ENCODE measurements at places on chromosomes 6 and 20.

DNA sequence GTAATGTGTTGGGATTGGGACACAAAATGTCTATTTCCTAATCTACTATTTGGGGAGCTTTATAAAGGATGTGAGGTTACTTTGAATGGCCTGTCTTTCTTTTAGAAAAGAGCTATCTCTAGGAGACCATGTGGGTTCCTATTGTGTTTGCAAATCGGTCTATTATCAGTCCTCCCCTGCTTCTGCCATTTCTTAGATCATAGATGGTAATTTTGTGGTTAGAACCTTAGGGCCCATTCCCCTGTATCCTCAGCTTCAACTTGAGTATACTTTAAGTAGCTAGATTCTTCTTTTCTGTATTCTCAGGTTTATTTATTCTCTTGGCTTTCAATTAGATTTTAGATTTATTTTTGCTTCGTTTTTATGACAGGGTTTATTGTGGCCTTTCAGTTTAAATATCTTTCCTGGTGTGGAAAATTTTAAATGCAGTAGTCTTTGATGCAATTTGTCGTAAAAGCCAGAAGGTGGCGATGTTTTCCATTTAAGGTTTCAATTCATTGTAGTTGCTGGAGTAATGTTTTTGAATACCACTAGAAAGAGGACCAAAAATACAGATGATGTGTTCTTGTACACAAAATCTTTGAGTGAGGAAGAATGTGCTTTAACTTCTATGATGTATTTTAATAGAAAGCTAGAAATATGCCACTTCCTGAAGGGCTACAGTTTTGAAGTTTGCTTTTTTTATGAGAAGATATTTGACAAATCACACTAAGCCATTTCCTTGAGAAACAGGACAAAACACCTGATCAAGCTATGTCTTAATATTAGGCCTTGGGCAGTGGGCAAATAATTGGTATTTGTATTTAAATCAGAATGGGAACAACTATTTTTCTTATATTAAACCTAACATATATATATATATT is 20.3 kb downstream of the TBPL1 start:
- no peak for DNase-seq

- DNase-seq: no peak
Observed at GRCh38 chr6:150749091-150749670, 116.3 kb upstream of the MTHFD1L start.

- no peak for DNase-seq
Observed at GRCh38 chr20:3890398-3890751, 1.2 kb downstream of the PANK2 start.

GRCh38 chr6:166365806-166366205 is 16.9 kb downstream of the MPC1 start:
- no peak for DNase-seq

DNA sequence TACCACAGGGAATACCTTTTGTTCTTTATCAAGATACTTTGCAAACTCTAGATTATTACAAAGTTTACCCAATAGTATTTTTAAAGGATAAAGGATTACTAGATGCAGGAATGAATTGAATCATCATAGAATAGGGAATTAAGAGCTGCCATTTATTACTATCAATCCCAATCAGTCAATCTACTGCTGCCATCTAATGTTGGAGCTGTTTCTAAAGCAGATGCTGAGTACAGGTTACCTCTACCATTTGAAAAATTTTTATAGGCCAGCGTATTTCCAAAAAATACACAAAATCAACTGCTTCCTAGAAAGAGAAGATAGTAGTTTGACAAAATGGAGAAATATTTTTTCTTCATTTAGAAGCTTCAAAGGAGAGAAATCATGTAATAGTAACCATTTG is 520.4 kb downstream of the ADGRB3 start:
- no peak for DNase-seq

GRCh38 chr20:20536240-20536933 is 168.5 kb downstream of the INSM1 start:
- DNase-seq: no peak

DNA sequence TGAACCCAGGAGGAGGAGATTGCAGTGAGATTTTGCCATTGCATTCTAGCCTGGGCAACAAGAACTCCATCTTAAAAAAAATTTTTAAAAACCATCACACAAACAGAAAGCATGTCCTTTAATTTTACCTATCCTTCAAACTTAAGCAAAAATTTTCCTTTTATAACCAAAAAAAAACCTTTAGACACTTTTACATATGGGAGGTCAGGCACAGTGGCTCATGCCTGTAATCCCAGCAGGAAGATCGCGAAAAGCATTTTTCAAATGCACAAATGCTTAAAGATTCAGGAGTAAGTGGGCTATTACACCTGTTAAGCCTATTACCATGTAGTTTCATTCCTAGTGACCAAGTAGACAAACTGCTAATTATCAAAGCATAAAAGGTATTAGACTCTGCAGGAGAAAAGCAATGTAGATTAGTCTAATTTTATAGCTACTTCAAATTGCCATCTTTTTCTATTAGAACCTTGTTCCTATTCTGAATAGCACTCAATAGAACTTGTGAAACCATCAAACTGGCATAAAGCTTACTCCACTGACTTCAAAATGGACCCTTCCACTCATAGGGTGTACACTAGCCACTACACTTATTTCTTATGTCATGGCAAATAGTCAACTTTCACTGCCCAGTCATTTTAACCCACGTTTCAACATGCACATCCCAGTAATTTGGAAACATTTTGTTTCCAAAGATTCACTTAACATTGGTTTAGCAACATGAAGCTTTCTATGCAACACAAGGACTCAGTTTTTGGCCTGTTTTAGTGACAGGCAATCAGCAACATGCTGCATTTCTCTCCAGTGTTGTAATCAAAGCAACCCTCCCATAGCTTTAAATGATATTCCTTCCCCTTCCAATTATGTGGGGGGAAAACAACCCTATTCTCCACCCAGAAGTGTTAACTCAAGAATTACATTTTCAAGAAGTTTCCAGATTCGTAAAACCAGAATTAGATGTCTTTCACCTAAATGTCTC is 4.0 kb downstream of the EEF1A1 start:
- no peak for DNase-seq

DNA sequence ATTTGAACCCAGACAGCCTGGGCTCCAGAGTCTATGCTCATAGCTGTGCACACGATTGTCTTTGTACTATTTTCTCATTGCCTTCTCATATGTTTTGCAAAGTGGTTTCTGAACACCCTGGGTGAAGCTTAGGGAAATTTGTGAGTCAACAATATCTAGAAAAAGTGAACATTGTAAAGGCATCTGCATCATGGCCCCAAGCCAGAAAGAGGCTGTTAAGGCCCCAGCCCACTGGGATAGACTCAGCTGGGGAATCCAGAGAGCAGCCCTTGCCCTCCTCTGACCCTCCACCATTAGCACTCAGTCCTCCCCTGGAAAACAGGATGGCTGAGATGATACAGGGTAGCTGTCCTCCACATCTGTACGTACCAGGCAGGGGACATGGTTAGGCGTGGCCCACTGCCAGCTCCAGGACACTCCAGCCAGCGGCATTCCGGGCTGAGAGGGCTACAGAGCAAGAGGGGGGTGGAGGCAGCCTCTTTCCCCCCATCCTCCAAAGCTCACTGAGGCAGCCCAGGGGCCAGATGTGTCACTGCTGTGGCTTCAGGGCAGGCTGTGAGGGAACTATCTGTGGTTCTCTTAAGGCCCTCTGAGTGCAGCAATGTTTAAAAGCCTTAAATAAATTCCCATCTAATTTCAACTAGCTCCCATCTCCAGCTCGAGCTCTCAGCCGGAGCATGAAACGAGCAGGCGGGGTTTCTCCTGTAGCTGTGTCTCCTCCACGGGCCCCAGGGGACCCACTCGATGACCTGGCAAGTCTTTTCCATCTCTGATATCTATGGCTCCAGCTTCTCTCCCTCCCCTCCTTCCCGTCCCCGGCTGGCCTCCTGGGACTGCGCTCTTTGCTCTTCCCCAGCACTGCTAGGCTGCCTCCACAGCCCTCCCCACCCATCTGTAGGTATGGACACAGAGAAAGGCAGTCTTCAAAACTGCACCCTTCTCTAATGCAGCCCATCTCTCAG is 209.4 kb upstream of the LRFN2 start:
- no peak for DNase-seq

DNA sequence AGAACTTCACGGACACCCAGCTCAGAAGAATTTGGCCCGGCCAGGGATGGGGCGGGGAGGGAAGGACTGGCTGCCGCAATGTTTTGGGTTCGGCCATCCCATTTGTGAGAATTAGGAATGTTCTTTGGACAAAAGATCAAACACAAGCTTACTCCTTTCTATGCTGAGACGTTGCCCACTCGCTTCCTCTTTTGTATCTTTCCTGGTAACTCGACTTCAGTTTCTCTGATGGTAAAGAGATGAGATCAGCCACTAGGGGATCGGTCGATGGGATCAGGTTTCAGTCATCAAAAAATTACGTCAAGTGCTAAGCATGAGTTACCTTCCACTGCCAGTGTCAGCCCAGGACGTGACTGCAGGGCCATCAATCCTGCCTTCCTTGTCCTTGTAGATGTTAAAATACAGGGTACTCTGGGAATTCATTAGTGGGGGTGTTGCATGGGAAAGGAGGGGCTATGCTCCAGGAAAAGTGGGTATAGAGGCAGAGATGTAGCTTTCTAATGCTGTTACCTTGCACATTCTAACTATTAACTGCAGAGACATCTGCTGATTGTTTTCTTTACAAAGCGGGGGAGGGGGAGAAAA is 190.2 kb downstream of the TSHZ2 start:
- DNase-seq: no peak

- no peak for DNase-seq
Observed at GRCh38 chr6:39998126-39998525, 63.9 kb upstream of the MOCS1 start.
